ENCODE measurements at places on chromosomes 6 and 20.

DNA sequence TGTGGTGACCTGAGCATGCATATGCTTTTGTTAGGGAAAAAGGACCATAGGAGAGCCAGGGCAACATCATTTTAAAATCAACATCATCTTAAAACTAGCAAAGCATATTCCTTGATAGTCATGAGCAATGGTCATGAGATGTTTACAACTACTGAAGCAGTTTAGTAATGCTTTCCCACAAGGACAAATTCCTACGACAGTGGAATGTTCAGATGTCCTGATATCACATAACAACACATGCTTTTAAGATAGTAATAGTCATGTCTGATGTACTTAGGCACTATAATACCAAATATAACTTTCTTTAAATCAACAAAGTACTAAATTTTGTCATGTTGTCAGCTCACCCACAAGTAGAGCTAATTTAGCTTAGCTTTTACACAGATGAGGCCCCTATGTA, 370.3 kb downstream of the HTR1B start:
- no peak for DNase-seq

GRCh38 chr20:19161336-19161735, 51.1 kb upstream of the SLC24A3 start:
- DNase-seq: no peak

DNA sequence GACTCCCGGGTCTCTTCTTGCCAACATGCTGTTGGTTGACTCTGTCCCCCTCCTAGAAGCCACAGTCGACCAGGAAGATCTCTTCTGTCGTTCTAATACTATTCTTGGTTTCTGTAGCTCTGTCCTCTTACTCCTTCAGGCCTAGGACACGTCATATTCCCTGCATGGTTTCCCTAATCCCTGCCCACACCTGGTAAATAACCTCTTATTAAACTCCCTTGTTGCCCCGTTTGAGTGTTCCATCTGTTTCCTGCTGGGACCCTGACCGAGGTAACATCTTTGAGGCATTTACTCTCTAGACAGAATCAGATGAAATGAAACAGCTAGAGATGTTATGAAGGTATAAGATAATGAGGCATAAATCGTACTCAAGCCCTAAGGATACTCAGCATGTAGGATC, 68.1 kb downstream of the PLCB4 start:
- DNase-seq: no peak

DNA sequence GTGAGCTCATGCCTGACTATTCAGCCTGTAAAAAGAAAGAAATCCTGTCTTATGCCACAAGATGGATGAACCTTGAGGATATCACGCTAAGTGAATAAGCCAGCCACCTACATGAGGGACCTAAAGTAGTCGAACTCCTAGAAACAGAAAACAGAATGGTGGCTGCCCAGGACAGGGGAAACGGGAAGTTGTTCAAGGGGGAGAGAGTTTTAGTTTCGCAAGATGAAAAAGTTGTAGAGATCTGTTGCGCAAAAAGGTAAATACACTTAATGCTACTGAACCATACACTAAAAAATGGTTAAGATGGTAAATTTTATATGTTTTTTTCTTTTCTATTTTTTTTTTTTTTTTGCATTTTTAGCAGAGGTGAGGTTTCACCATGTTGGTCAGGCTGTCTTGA, 74.1 kb upstream of the RALY start:
- DNase-seq: no peak

GRCh38 chr20:2207770-2208097, 88.1 kb upstream of the TGM3 start:
- DNase-seq: no peak

DNA sequence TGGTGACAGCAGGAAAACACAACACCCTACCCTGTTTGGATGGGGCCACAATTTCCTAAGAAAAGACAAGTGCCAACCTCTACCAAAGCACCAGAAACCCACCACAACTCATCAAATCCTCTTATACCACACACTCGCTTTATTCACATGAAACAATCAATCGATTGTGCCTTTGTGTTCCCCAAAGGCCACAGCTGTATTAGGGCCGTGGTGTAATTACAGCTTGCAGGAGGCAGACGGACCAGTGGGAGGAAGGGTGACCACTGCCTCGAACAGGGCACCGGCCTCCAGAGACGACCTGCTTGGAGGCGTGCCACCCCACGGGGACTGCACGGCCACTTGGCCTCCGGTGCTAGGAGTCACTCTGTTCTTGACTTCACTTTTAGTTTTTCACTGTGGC, 264.1 kb downstream of the FOXC1 start:
- DNase-seq: no peak

GRCh38 chr6:170424604-170425126, 118.1 kb downstream of the FAM120B start:
- no peak for DNase-seq

GRCh38 chr20:16419138-16419715, 154.0 kb downstream of the KIF16B start:
- no peak for DNase-seq

GRCh38 chr6:15456422-15456821, 206.4 kb downstream of the DTNBP1 start:
- no peak for DNase-seq

DNA sequence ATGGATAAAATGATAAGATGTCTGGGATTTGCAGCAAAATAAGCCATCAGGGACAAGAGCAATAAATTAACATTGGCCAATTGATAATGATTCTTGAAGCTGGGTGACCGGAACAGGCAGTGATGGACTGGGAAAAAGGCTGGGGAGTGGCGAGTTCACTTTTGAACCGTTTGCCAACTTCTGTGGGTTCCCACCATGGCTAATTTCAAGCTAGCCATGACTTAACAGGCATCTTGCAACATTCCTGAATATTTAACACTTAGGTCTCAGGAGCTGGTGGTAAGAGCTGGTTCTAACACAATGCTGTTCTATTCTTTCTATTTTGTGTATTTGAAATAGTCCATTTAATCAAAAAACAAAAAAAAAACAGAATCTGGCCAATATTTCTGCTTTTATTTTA, 37.6 kb upstream of the CD83 start:
- no peak for DNase-seq

GRCh38 chr6:146389740-146390139, 153.9 kb upstream of the RAB32 start:
- DNase-seq: no peak

- DNase-seq: no peak
Measured at GRCh38 chr20:38331245-38331644, 15.0 kb upstream of the LBP start.

GRCh38 chr6:168105813-168106632, 27.0 kb upstream of the FRMD1 start:
- no peak for DNase-seq

GRCh38 chr6:26382121-26382520, 787 bp upstream of the BTN2A2 start:
- DNase-seq: no peak

GRCh38 chr6:70445001-70445400, 31.7 kb downstream of the FAM135A start:
- no peak for DNase-seq

- DNase-seq: no peak
Measured at GRCh38 chr6:151493804-151494234, at the start of gene CCDC170. Gene CCDC170, plus strand, starts transcription at chr6:151494017. Its CDS starts 112 bp downstream, at chr6:151494129.

DNA sequence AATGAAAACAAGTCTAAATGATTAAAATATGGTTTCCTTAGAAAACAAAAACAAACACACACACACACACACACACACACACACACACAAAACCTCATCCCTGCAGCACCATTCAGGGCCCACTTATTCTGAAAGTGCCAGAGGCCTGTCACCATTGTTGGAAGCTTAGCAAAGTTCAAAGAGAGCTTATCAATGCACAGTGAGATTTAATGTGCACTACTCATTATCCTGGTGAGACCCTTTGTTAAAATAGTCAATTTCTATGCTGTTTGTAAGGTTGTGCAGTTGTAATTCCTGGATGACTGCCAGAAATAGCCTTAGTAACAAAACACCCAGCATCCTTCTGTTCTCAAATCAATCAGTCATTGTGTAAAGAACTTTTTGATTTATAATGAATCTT, 482.9 kb downstream of the GRIK2 start:
- no peak for DNase-seq

GRCh38 chr6:137166247-137167098, 7.0 kb downstream of the IL22RA2 start:
- DNase-seq: no peak

- DNase-seq: no peak
Measured at GRCh38 chr6:101013612-101014195, 132.6 kb upstream of the ASCC3 start.

GRCh38 chr6:13709689-13710551, 1.7 kb downstream of the RANBP9 start:
- DNase-seq: peak; percentile 27

- no peak for DNase-seq
Measured at GRCh38 chr6:13535306-13535705, 39.1 kb upstream of the SIRT5 start.

DNA sequence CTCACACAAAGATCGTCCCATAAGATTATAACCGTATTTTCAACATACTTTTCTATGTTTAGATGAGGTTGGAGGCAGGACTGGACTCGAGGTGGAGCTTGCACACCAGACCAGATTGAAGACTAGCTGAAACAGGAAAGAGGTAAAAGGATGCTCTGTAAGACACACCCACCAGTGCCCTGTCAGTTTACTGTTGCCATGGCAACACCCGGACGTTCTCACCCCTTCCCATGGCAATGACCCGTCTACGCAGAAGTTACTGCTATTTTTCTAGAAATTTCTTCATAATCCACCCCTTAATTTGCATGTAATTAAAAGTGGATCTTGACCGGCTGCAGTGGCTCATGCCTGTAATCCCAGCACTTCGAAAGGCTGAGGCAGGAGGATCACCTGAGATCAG, 13.6 kb upstream of the SRSF6 start:
- DNase-seq: no peak

- DNase-seq: no peak
Measured at GRCh38 chr20:36812594-36813463, 39.3 kb upstream of the DSN1 start.

DNA sequence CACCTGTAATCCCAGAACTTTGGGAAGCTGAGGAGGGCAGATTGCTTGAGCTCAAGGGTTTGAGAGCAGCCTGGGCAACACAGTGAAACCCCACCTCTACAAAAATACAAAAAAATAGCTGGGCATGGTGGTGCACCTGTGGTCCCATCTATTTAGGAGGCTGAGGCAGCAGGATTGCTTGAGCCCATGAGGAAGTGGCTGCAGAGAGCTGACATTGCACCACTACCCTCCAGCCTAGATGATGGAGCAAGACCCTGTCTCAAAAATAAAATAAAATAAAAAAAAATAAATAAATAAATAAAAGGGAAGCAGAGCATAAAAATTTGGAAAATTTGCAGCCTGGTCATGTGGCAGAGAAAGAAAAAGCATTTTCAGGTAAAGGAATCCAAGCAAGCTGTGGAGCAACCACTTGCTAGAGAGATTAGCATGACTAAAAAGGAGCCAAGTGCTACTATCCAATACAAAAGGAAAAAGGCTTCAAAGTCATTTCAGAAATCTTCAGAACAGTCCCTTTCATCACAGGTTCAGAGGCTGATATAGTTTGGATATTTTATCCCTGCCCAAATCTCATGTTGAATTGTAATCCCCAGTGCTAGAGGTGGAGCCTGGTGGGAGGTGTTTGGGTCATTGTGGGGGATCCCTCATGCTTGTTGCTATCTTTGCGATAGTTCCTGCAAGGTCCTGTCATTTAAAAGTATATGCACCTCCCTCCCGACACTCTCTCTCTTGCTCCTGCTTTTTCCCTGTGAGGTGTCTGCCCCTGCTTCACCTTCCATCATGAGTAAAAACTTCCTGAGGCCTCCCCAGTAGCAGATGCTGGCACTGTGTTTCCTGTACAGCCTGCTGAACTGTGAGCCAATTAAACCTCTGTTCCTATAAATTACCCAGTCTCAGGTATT, 11.2 kb upstream of the TTK start:
- no peak for DNase-seq

GRCh38 chr20:48463916-48464315, 363.9 kb downstream of the PREX1 start:
- no peak for DNase-seq

- DNase-seq: no peak
Measured at GRCh38 chr6:115932481-115932880, 128.2 kb downstream of the FRK start.

GRCh38 chr6:157563611-157564284, 182.8 kb downstream of the ZDHHC14 start:
- DNase-seq: no peak

GRCh38 chr6:4632421-4632820, 143.8 kb upstream of the CDYL start:
- DNase-seq: no peak

DNA sequence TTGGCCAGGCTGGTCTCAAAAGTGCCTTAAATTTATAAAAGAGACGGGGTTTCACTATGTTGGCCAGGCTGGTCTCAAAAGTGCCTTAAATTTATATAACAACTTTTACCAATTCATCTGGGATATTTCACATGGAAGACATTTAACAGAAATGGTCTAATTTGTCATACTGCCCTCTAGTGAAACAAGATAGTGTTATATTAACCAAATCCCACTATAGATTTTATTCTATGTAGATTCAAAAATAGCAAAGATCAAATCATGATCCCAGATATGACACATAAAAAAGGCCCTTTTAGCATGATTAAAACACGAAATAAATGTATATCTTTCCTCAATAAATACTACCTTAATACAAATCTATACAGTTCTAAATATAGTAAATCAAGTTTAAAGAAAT, 102.8 kb upstream of the TFAP2D start:
- no peak for DNase-seq

DNA sequence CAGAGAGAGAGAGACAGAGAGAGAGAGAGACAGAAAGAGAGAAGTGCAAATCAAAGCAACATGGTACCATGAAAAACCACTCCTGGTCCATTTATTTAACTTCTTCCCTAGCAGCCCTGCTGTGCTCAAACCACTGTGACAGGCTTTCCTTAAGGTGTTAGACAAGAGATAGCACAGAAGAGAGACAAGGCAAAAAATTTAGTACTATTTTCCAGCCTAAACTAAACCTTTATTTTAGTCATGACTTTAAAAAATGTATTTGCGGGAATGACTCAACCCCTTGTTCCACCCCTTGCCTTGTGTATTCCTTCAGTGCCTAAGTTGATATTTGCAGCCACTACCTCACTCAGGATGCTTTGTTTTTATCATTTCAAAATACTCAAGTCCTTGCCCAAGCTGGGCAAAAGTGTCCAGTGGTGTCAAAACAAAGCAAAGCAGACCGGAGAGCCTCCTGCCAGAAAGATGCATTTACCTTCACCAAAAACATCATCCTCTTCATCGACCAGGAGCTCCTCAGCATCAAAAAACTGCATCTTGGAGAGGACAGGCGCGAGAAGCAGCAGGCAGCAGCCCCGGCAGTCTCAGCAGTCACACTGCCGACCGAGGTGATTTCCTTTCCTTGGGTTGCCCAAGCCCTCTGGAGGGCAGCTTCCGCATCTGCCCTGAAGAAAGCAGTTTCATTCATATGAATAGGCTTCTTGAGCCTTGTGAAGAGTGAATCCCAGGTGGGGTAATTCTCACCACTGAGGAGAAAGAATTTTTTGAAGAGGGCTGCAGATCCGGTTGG, at the start of gene RIPOR2:
RIPOR2 (minus strand) TSS at position 595 of the 787 bp plus-strand sequence; CDS start at position 533, 62 bp downstream.
- DNase-seq: peak; percentile 56
